ENCODE measurements at places on chromosomes 2 and 18. TPM values are rescaled to one million over a fixed set of nuclear protein-coding genes. Genes with fewer than 3 reads are reported as not detected.

Gene AQP12A
- total RNA-seq, result not detected

Gene SLC4A3
- 1.2 TPM for total RNA-seq

Gene E2F6
- total RNA-seq, result 8.4 TPM

Gene SF3B1
- total RNA-seq, result 180 TPM

Gene UPP2
- total RNA-seq, result not detected

Gene NCKAP5
- 3.5 TPM for total RNA-seq

Gene KLHL29
- total RNA-seq, result 4.2 TPM

Gene SERPINB2
- 6.5 TPM for total RNA-seq

Gene UGT1A10
- total RNA-seq, result not detected
